ENCODE measurements at places on chromosomes 12 and 14.

DNA sequence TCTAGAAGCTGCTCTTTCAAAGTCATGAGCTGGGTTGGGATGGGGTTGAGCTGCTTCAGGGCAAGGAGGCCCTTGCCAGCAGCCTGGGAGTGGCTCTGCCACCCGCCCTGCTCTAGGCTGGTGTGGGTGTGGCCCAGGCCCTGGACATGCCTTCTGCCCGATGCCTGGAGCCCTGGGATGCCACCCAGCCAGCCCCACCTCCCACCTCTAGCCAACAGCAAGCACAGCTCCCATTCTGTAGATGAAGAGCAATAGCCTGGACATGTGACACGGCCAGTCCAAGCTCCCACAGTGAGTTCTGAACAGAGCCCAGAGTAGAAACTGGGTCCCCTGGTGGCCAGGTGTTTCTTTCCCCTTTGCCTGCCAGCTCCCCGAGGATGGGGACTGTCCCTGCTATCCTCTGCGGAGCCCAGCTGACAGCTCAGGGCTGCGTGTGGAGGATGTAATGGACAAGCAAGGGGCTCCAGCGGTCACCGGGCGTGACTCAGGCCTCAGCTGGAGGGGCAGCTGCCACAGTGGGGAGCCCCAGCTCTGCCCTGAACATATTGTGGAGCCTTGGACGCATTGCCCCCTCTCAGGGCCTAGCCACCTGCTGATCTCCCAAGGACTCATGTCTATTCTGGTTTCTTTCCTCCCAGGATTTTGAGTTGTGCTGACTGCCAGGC is 165.2 kb downstream of the TSPAN9 start:
- DNase-seq: no peak

DNA sequence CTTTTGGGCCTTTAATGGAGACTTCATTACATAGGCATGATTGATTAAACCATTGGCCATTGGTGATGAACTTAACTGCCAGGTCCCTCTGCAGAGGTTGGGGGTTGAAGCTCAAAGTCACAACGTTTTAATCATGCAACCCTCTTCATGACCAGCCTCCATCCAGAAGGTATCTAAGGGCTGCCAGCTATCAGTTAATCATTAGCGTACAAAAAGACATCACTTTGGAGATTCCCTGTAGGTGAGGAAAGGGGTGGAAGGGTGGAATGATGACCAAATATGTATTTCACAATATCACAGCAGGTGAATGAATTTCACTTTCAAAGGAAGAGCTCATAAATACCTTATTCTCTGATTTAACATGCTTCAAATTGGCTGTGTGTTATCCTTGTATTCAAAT is 92.0 kb downstream of the MIPOL1 start:
- DNase-seq: no peak

DNA sequence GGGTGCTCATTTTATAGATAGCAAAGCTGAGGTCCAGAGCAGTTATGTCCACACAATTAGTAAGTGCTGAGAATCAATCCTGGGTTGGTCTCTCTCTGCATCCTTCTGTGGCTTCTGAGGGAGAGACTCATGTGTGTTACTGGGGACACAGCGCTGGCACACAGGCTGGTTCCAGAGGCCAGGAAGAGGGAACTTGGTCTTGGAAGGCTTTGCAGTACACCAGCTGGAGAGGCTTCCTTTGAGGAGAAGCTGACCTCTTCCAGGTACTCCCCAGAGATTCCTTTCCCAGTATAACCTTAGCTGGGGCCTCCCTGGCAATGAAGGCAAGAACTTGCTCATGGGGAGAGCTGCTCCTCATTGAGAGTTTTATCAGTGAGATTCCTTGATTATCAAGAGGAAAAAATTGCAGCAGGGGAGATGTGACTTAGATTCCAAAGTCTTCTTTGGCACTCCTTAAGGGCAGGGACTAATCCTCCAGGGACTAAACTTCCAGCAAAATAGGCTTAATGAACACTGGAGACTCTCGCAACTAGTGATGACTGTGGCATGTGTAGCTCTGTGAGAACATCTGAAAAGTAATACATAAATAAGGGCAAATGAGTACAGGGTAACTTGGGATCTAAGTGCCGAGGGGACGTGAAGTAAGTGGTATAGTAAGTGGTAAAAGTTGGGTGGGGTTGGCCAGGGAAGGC is 13.9 kb upstream of the KRT80 start:
- DNase-seq: no peak

DNA sequence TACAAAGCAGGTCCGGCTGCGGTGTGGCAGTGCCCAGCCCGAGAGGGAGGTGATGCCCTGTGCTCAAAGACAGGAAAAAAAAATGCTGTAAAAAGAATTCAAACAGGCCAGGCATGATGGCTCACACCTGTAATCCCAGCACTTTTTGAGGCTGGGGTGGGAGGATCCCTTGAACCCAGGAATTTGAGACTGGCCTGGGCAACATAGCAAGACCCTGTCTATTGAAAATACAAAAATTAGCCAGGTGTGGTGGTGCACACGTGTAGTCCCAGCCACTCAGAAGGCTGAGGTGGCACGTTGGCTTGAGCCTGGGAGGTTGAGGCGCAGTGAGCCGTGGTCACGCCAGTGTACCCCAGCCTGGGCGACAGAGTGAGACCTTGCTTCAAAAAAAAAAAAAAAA is 26.4 kb downstream of the DNAH10 start:
- no peak for DNase-seq

- no peak for DNase-seq
Measured at GRCh38 chr12:67018105-67018504, 251.1 kb upstream of the CAND1 start.

GRCh38 chr12:111074559-111074958 is 154.2 kb upstream of the MYL2 start:
- no peak for DNase-seq

GRCh38 chr14:62914025-62914424 is 131.2 kb downstream of the KCNH5 start:
- no peak for DNase-seq

DNA sequence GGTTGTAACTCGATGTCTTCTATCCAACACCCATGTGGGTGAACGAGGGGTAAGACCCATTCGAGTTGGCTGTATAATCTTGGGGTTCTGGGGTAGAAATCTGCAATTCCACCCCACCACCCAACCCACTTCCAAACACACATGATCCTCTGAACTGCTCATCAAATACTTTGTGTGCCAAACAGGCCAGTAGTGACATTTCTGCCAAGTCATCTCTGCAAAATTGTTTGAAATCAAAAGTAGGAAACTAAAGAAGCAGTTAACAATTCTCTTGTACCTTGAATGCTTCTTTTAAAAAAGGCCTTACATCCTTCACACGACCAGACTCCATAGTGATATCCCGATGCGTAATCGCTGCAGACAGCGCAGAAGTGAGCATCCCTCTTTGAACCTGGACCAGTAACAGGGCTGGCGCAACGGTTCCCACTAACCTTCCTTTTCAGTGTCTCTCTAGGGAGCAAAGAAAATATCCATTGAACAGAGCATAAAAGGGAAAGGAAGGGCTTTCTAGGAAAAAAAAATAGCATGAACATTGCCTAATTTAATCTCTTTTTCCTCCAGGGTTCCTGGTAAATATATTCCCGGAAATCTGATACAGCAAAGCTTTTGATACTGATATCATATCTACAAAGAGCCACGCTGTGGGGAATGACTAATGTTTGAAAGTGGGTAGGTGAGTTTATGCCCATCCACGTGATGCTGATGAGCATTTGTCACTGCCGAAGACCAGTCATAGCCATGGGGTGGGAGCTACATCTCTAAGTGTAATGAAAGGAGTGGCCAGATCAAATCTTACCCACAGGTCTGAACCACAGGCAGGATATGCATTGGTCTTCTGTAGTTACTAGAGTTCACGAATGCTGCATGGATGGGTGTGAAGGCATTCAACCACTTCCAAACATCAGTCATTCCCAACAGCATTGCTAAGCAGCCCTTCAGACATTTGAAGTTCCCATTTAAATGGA is 14.2 kb downstream of the ESR2 start:
- no peak for DNase-seq

DNA sequence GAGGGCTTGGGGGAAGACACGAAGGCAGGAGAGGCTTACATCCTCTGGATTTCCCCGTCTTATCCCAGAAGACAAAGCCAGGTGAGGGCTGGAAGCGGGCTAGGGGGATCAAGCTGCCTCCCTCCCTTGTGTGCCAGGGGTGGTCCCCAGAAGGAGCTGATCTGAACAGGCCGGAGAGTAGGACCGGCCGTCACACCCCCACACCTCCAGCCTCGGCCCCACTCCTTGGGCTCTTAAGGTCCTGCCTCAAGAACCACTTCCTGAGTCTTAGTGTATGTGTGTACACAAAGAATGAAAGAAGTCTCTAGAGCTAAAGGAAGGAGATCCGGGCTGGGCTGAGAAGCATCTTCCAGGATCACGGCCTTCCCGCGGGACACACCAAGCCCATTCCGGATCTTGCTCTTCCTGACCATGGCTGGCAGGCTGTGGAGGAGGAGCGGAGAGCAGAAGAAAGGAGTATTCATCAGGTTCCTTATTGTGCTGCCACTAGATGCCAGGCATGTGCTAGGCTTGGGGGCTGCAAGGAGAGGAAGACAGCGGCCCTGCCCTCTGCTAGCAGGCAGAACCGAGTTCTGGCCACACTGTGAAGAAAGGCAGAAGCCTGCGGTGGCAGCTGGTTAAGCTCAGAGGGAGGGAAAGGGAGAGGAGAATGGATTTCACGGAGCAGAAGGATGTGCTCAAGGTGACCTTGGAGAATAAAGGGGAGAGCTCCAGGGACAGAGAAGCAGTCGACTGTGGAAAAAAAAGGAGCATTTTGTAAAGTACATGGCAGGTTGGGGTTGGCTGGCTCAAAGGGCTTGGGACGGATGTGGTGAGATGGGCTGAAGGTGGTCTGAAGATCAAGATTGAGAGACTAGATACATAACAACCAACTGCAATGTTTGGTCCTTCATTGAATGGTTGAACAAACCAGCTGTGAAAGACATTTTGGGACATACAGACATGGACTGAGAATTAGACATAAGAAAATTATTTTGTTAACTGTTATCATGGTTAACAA is 1.3 kb upstream of the CD63 start:
- DNase-seq: no peak

- no peak for DNase-seq
Measured at GRCh38 chr12:19010087-19010486, 119.4 kb upstream of the PLEKHA5 start.

DNA sequence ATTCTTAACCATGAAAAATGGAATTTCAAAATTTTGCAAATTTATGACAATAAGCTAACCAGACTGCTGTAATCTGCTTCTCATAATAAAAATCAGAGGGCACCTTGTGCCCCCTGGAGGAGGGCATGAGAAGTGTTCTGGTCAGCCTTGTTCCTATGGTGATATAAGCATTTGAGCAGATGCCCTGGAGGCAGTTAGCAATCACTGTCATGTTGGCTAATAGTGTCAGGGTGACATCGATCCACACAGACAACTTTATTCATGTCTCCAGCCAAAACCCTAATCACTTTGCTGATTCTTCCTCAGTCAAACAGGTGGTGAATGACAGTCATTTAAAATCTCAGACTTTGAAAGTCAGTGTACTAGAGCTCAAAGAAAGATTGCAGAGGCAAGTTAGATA is 943.0 kb downstream of the GALC start:
- no peak for DNase-seq

DNA sequence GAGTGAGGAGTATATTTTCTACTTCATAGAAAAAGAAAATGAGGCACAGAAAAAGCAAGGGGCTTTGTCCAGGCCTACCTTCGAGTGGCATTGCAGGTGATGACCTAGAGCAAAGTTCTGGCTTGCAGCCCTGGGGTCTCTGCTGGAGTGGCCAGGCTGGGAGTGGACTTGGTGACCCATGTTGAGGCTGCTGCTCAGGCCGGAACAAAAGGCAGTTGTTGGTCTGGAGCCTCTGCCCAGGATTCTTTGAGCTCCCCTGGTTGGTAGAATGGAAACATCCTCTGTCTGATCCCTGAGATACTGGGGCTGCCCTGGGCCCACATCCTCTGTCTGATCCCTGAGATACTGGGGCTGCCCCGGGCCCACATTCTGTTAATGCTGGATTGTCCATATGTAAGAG is 86.1 kb downstream of the ADCK1 start:
- DNase-seq: no peak

- DNase-seq: no peak
Measured at GRCh38 chr14:46139649-46140048, 511.9 kb downstream of the RPL10L start.

DNA sequence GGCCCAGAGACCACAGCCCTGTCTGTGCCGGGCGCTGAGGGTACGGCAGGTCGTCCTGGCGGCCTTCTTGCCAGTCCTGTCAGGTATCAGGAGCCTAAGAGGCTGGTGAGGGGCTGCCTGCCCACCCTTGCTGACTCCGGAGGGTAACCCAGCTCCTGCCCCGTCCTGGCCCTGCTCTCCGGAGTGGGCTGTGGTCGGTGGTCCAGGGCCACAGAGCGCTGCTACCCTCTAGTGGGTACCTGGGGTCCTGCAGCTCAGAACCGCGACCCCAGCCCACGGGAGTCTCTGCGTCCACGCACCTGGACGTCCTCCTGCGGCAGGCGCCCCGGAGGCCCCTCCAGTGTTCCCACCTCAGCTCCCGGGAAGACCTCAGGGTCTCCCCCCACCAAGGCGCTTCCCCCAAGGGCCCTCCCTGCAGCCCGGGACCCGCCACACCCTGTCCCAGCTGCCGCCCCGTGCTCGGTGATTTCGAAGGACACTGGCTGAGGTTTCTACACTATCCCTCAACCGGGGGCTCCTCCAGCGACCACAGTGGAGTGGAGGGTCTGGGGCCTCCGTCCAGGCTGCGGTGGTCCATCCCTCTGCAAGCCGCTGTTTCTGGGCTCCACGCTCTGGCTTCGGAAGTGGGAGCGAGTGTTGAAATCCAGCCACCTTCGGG is 75.9 kb upstream of the FBRSL1 start:
- no peak for DNase-seq

GRCh38 chr12:116533343-116534251 is 25.6 kb upstream of the MAP1LC3B2 start:
- peak; percentile 75 for DNase-seq

GRCh38 chr12:99157946-99158345 is 489.6 kb upstream of the GARIN6 start:
- DNase-seq: no peak

DNA sequence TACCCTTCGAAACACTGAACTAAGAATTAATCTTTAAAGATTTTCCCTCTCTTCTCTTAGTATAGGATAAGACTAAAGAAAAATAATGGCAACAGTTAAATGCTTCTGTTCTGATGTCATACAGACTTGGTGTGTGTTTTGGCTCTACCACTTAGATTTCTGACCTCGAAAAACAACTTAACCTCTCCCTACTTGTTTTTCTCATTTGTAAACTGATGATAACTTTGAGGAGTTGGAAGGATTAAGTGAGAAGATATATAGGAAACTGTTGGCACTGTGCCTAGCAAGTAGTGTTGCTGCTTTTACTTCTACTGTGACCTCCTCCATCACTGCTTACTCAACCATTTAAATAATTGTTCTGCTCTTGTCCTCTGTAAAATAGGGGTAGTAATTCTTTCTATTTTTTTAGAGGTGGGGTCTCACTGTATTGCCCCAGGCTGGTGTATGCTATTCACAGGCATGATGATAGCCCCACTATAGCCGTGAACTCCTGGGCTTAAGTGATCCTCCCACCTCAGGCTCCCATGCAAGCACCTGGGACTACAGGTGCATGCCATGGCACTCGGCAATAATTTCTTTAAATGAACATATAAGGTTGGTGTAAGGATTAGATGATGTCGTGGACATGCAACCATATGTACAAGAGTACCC is 22.4 kb downstream of the PALS1 start:
- DNase-seq: no peak
